ENCODE measurements at places on chromosomes 16 and 17.

DNA sequence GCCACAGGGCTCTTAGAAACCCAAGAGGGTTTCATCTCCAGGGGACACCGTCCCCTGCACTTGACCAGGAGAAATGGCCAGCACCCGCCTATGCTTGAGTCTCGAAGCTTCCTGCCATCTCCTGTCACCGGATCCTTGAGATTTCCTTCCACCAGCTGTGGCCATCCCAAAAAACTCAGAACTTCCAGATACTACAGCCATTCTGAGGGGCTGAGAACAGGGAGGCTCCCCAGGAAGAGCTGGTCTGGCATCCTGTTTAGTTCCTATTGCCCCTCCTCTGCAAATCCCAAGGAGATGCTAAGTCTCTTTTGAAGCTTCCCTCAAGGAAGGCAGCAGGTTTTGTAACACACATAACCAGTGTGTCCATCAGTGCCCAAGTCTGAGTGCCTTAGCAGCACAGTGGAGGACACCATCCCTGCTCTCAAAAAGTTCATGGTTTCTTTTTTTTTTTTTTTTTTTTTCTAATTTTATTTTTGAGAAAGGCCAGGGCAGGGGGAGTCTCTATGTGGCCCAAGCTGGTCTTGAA lies 2.0 kb downstream of the UBALD2 start:
- DNase-seq = no peak

DNA sequence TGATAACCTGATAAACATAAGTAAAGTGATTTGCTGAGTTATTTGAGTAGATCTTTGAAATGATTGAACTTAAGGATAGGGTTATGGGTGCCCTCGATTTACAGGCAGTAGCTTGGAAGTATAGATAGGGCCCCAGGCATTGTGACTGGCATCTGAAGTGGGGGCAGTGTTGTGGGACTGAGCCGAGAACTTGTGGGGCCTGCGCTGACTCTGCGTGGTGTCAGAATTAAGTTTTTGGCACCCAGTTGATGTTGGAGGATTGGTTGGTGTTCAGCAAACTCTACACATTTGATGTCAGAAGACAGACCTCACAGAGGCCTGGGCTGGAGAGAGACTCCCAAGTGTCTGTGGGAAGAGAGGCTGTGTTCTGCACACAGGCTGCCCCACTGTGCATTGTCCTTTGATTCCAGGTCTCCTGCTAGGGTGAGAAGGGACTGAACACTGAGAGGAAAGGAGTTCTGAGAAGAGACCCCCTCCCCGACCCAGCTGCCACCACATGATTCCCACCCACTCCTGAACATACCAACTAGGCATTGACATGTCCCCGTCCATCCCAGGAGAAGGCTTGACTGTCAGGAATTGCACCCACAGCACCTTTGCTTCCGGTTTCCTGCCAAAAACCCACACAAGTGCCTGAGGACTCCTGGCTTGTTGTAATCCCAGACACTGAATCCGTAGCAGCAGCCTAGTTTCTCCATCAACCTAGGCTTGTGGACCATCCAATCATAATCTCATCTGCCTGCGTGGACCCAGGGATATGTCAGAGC lies 4.5 kb downstream of the ZNF267 start:
- no peak for DNase-seq

- no peak for DNase-seq
Observed at GRCh38 chr16:66136841-66137240, 229.7 kb upstream of the CDH5 start.

DNA sequence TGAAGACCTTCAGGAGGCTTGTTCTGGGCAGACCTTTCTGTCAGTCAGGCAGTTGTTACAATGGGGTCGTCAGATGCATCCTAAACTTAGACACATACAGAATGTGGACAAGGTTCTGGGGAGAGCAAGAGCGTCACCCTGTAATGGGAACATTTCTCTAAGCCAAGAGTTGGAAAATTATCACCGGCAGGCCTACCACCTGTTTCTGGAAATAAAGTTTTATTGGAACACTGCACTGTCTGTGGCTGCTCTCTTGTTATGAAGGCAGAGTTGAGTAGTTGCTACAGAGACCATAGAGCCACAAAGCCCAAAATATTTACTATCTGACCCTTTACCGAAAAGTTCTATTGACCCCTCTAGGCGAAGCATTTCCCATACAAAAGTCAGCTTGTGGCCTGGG lies 106.2 kb downstream of the CPPED1 start:
- DNase-seq = no peak

DNA sequence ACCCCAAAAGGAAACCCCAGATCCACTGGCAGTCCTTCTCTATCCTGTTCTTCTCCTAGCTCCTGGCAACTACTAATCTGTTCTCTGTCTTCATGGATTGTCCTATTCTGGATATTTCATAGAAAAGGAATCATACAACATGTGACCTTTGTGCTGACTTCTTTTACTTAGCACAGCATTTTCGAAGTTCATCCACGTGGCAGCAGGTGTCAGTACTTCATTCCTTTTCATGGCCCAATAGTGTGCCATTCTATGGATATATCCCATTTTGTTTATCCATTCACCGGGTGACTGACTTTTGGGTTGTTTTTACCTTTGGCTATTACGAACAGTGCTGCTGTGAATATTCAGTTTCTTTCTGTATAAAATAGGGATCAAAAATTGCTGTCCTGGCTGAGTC lies 10.4 kb upstream of the FA2H start:
- DNase-seq = no peak

DNA sequence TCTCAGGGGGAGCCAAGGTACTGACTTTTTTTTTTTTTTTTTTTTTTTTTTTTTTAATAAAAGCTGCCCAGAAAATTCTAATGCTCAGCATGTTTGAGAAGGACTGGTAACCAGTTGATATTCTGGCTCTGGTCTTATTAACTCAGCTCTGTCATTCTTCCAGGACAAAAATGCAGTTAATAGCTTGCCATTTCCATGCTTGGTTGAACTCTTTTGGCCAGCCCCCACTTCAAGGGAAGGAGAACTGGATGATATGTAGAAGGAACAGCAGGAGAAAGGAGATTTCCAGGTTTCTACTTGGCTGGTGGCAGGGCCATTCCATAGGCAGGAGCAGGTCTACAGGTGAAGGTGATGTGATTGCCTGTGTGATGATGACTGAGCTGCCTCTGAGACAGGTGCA lies 59.2 kb upstream of the TANC2 start:
- DNase-seq = no peak

- no peak for DNase-seq
Observed at GRCh38 chr16:72482695-72483094, 310.7 kb upstream of the PMFBP1 start.

GRCh38 chr17:63697341-63698286 lies 2.3 kb downstream of the LIMD2 start:
- no peak for DNase-seq

DNA sequence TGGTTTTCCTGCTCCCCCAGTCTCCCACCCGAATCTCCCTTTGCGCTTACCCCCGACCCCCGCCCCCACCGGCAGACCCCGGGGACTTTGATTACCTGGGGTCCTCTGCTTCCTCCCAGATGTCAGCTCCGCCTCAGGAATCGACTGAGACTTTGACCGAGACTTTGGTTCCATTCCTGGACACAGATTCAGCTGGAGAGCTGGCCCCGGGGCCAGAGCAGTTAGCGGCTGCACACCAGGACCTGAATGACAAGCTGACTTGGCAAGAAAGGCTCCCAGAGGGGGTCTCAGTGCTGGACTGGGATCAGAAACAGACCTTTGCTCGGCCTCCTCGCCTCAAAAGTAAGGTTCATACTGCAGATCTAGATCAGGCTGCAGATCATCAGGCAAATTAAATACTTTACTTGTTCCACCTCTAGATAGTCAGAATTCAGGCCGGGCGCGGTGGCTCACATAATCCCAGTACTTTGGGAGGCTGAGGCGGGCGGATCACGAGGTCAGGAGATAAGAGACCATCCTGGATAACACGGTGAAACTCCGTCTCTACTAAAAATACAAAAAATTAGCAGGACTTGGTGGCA lies 60.3 kb upstream of the FBXO47 start:
- DNase-seq = no peak

DNA sequence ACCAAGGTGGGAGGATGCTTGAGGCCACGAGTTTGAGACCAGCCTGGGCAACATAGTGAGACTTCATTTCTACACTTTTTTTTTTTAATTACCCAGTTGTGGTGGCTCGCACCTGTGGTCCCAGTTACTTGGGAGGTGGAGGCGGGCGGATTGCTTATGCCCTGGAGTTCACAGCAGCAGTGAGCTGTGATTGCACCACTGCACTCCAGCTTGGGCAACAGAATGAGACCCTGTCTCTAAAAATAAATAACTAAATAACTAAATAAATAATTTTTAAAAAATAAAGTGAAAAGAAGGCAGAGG lies 9.3 kb downstream of the DNAI2 start:
- no peak for DNase-seq

- DNase-seq = no peak
Observed at GRCh38 chr16:2282866-2283555, 15.1 kb upstream of the RNPS1 start.

- no peak for DNase-seq
Observed at GRCh38 chr17:79955167-79955549, 80.5 kb downstream of the TBC1D16 start.

GRCh38 chr16:46673320-46674013 lies 15.5 kb downstream of the VPS35 start:
- no peak for DNase-seq

- no peak for DNase-seq
Observed at GRCh38 chr17:42502091-42502490, 34.0 kb upstream of the NAGLU start.

DNA sequence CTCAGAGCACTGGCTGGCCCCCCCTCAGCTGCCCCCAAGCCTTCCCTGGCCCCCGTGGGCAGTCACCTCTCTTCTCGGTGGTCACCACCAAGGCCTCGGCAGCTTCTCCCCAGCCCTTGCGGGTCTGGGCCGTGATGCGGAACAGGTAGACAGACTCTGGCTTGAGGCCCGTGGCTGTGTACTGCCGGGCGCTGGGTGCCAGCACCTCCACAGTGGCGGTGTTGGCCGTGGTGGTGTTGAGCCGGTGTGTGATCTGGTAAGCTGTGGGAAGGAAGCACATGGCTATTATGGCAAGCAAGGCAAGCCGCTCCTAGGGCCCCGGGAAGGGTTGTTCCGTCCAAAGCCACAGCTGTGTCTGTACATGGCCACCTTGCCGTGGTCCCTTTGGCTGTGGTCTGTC lies 78.4 kb upstream of the CDC42EP4 start:
- DNase-seq = no peak

- no peak for DNase-seq
Observed at GRCh38 chr16:4544473-4544872, 5.9 kb upstream of the CDIP1 start.

GRCh38 chr16:19948186-19949104 lies 63.8 kb upstream of the GPRC5B start:
- DNase-seq = no peak
